ENCODE measurements at places on chromosomes 5 and 9.

DNA sequence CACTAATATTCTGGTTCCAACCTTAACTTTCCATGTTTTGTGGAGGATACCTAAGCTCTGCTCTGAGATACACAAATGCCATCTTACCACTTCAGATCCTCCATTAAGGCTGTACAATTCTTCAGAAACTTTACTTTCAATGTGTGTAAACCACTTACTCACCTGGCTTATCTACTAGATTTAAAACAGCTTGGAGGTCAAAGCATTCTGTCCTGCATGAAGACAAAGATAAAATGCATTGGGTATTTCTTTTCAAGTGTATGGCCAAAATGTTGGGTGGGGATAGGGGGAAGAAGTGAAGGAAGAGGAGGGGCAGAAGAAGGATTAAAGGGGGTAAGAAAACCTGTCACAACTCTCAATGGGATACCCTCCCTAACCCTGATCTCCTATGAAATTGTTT lies 939 bp downstream of the GOLGA1 start:
- DNase-seq = no peak

DNA sequence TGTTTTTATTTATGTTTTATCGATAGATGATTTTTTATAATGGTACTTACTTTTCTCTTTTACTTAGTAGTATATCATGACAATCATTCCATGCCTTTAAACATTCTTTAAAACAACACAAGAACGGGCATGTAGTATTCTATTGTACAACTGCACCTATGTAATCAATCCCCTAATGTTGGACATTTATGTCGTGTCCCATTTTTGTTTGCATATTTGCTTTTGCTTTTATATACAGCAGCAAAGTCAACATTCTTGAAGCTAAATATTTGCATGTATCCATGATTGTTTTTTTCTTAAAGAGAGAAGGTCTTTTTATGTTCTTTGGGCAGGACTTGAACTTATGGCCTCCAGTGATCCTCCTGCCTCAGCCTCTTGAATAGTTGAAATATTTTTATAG lies 527.0 kb upstream of the CLINT1 start:
- no peak for DNase-seq

DNA sequence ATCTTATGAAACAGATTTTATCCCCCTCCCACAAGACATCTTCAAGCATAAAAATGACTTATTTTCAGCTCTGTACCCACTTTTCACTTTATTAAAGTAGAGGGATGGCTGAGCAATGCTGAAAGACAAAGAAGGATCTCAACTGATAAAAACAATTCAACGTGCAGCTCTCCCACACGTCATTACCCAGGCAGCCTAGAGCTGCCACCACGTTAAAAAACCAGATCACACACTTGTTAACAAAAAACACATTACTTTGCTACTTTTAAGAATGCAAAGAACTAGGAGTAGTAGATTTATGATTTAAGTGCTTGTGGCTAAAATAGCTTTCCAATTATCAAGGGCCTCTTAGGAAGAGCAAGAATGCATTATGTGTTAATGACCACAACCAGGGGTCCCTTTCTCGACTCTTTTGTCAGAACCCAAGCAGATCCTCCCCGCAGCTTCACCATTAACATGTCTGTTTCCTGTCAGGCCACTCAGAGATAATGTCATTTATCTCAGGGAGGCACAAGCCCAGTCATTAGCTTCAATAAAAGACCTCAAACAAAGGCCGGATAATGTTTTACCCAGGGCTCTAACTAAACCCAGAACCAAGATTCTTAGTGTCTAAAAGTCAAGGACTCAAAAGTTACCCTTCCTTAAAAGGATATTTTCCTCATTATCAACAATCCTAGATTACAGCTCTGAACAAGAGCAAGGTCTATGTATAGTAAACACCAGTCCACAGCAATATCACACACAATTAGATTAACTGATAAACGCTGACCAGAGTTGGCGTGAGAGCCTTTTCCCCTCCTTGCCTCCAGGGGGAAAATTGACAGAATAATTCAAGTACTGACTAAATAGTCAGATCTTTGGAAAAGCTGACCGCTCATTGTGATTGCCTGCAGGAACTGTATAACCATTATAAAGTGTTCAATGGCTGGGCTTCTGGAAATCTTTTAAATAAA lies 7.5 kb downstream of the ZNF608 start:
- no peak for DNase-seq

DNA sequence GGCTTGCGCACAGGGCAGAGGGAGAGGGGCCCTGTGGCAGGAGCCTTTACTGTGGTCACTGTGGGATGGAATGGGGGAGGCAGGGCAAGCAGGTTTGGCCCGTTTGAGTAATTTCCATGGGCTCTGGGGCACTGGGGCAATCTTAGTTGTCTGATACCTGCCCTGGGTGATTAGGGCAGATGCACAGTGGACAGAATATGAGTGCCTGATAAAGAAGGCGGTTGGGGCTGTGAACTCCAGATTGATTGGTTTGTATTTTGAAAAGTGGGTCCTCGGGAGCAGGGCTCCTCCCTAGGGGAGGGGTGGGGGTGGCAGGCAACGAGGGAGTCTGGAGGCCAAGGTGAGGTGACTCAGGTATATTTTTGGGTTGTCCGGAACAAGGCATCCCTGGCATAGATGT lies 247.5 kb downstream of the NSG2 start:
- no peak for DNase-seq

GRCh38 chr5:141003791-141004611 lies 37.7 kb downstream of the PCDHAC2 start:
- peak; percentile 56 for DNase-seq

- DNase-seq = no peak
These were observed 45.0 kb downstream of the ROPN1L start for GRCh38 chr5:10486511-10487344.

DNA sequence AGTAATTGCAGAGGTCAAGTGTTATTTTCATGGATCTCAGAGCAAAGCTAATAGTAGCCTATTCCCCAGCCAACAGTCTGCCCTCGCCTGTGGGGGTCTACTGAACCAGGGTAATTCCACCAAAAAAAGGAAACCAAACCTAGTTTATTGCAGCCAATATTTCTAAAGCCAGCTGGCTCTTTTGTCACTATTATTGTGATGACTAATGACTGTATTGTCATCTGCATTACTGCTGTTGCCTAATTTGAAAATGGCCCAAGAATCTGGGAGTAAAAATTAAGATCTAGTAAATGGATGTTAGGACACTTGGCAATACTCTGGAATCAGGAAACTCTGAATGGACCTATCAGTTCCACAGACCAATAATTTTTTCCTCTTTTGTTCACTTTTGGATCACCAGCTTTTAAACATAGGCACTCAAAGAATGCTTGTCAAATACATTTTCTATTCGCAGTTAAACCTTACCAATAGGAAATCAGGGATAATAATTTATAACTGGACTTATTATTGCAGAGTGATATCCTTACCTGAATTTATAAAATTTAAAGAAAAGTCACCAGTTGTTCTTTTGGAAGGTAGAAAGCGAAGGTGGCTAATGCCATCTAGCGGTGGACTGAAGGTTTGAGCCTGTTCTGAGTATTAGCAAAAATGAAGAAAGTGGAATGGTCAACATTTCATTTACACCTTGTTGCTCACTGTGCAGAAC lies 69.2 kb downstream of the SYK start:
- DNase-seq = peak; percentile 67

GRCh38 chr5:1985781-1986180 lies 103.1 kb upstream of the IRX4 start:
- no peak for DNase-seq

DNA sequence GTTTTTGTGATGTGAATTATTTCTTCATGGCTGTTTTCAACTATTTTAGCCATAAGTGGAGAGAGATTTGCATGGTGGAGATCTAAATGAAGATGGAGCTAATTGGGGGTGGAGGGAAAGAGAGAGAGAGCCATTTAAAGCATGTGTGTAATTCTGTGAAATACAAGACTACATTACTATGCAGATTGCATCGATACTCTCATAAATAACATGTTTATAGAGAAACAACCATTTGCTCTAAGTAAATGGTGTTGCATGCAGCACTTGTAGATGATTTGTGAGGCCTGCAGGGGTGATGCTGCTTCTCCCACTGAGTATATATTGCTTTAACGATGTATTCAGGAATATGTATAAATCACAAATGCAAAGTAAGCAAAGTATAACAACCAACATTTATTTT lies 270.2 kb upstream of the RIOK2 start:
- DNase-seq = no peak
